ENCODE measurements at places on chromosomes 4 and X.

- no peak for DNase-seq
Measured at GRCh38 chr4:110994781-110995180, 371.9 kb upstream of the PITX2 start.

GRCh38 chr4:151806511-151806927, 45.7 kb upstream of the GATB start:
- no peak for DNase-seq

- no peak for DNase-seq
Measured at GRCh38 chrX:5084279-5084678, 1144.4 kb downstream of the NLGN4X start.

GRCh38 chrX:24900234-24900633, 115.5 kb downstream of the ARX start:
- no peak for DNase-seq

DNA sequence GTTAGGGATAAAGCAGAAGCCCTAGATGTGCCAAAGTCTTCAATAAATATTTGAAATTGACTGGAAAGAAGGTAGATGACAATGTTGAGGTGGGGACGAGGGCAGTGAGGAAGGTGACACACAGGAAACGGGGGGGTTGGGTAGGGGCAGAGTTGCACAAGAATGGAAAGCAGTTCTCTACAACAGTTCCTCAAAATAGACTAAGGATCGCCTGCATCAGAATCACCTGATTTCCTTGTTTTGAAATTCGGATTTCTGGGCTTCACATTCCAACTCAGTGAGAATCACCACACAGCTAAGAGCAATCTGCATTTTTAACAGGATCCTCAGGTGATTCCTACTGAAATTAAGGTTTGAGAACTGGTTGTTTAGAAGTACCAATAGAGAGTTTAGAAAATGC, 70.6 kb downstream of the ARFIP1 start:
- no peak for DNase-seq

- DNase-seq = peak; percentile 3
Measured at GRCh38 chr4:80196259-80196921, 913 bp upstream of the PRDM8 start.

- peak; percentile 87 for DNase-seq
Measured at GRCh38 chr4:10554694-10555093, 97.5 kb upstream of the ZNF518B start.

DNA sequence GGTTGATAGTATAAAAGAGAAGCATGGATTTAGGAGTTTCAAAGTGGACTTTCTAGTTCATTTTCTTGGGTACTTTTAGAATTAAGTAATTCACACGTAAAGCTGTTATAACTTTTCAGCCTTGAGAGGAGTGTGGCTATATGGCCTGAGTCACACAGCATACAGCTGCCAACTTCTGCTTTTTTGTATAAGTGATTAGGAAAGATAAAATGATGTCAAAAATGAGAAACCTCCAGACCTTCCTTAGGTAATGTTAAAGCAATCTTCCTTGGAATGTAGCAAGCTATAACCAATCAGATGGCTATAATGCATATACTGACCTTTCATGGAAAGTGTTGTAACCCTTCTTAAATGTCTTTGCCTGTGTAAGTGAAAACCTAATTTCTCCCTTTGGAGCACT, 39.2 kb downstream of the RAB40AL start:
- DNase-seq = no peak

DNA sequence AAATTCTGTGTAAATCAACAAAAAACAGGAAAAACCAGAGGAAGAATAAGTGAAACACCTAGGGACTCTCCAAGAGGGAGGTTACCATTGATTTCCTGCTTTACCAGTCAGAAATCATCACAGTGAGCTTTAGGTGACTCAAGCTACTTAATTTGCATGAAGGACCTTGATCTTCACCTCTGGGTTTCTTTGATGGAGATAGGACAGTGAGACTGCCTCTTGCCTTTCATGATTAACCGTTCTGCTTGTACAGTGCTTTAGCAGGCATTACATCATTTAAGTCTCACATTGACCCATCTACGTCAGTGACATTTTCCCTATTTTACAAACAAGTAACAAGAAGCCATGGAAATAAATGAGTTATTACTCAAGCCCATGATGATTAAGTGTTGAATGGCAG, 3.4 kb upstream of the GK start:
- DNase-seq = peak; percentile 82

GRCh38 chrX:15985937-15986336, 131.3 kb upstream of the AP1S2 start:
- peak; percentile 9 for DNase-seq
